Body of pancreas (tissue), 4 donors: ENCODE measurements at places on chromosomes 7 and 10. TPM values are rescaled to one million over a fixed set of nuclear protein-coding genes. Genes with fewer than 3 reads are reported as not detected.

BEND7 gene
- 17.5 TPM for total RNA-seq

GRCh38 chr10:31836569-31837406 is 91.8 kb downstream of the ARHGAP12 start:
- peaks cover 10% of the 10 kb centered on the region for H3K4me1 ChIP-seq
- no peak overlapping the region for H3K4me3 ChIP-seq
- no peaks in the 10 kb centered on the region for H3K27me3 ChIP-seq
- DNase-seq, result peak; percentile 24

GRCh38 chr10:95266674-95267095 is 24.1 kb downstream of the PDLIM1 start:
- peak overlapping the region; percentile 70 for H3K27ac ChIP-seq
- H3K4me1 ChIP-seq, result peaks cover 38% of the 10 kb centered on the region
- H3K27me3 ChIP-seq, result no peaks in the 10 kb centered on the region
- peaks cover 4% of the 10 kb centered on the region for H3K36me3 ChIP-seq

DNA sequence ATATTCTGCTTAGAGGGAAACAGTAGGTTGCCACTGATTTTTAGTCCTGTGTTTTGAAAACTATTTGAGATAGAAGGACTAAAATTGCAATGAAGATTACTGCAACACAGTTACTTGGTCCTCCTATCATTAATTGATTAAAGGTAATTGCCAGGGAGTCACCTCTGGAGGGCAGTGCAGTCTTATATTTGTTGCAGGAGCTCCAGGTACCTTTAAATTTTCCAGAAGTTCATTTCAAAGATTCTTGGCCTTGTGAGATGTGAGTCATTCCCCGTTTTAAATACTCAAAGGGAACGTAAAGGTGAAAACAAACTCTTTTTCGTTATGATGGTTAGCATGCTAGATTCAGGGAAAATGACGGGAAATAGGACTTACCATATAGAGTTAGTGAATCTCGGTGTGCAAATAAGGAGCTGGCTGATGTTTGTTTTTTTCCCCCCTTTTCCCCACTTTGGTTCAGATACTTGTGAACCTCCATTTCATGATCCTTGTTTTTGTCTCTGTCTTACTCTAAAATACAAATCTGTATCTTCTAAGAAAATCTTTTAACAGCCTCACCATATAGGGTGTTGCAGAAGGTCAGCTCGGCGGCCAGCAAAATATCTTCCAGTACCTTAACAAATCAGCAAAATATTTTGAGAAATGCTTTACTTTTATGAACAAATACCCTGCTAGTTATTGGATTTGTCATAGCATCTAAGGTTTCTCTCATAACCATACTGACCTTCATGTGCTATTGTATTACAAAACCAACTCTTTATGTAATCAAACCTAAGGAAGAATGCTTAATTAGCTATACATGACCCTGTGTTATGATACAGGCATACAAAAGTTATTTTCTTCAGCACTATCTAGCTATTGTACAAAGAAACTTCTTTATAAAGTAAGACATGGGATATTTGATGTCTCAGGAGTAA is 143.0 kb upstream of the HDAC9 start:
- H3K4me1 ChIP-seq, result no peaks in the 10 kb centered on the region
- H3K36me3 ChIP-seq, result no peaks in the 10 kb centered on the region
- peak; percentile 41 for DNase-seq
- H3K27ac ChIP-seq, result no peak overlapping the region

CLDN3 gene
- total RNA-seq, result 94.2 TPM

- no peak for DNase-seq
- H3K27ac ChIP-seq, result no peak overlapping the region
- no peak overlapping the region for H3K4me3 ChIP-seq
- H3K4me1 ChIP-seq, result no peaks in the 10 kb centered on the region
- no peaks in the 10 kb centered on the region for H3K36me3 ChIP-seq
- no peaks in the 10 kb centered on the region for H3K27me3 ChIP-seq
Observed at GRCh38 chr7:157035302-157035701, 24.8 kb upstream of the MNX1 start.

ZNF92 gene
- total RNA-seq, result 6.2 TPM

- DNase-seq, result no peak
- H3K4me1 ChIP-seq, result no peaks in the 10 kb centered on the region
- H3K36me3 ChIP-seq, result no peaks in the 10 kb centered on the region
- H3K27me3 ChIP-seq, result no peaks in the 10 kb centered on the region
Observed at GRCh38 chr10:2953495-2953894, 113.9 kb upstream of the PFKP start.

DNA sequence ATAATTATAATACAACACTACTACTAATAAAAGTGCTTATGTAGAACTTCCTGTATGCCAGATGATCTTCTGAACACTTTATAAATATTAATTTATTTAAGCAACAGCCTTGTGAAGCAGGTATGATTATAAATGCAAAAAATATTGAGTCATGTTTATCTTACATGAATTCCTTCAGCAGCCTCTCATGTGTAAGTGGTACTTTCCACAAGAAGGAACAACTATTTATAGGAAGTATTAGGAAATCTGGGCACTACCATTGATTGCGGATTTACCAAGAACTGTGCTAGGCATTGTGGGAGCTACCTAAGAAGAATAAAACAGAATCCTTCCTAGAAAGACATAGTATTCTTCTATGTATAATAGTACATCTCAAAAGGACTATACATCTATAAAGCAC is 10.7 kb upstream of the STEAP4 start:
- no peaks in the 10 kb centered on the region for H3K27me3 ChIP-seq
- DNase-seq, result no peak
- no peaks in the 10 kb centered on the region for H3K36me3 ChIP-seq
- H3K4me1 ChIP-seq, result no peaks in the 10 kb centered on the region
- H3K4me3 ChIP-seq, result no peak overlapping the region

DNA sequence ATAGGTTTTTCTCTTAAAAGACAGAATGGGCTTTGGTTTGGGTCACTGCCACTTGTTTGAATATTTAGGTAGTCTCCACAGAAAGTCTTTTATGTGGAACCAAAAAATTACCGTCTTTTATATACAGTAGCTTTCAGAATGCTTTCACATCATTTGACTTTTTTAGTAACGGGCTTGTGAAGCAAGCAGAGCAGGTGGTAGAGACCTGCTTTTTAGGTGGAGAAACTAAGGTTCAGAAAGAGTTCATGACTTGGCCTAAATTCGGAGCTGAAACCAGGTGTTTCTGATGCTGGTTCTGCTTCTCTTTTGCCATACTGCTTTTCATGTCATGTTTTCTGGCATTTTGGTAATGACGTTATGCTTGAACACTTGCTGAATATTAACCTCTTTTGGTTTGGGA is 36.3 kb downstream of the GARS1 start:
- H3K27me3 ChIP-seq, result no peaks in the 10 kb centered on the region
- DNase-seq, result no peak
- H3K27ac ChIP-seq, result no peak overlapping the region
- H3K36me3 ChIP-seq, result no peaks in the 10 kb centered on the region
- peaks cover 68% of the 10 kb centered on the region for H3K4me1 ChIP-seq
